ENCODE measurements at places on chromosomes 1 and 21.

- DNase-seq: peak; percentile 13
Measured at GRCh38 chr21:42614811-42615351, 38.5 kb upstream of the PDE9A start.

GRCh38 chr1:181430015-181430885, 53.1 kb upstream of the CACNA1E start:
- DNase-seq: no peak

GRCh38 chr1:37940299-37940947, 6.4 kb downstream of the INPP5B start:
- no peak for DNase-seq

- DNase-seq: no peak
Measured at GRCh38 chr1:7550261-7550865, 220.7 kb upstream of the VAMP3 start.

GRCh38 chr1:235806123-235806522, 60.6 kb downstream of the LYST start:
- no peak for DNase-seq

- no peak for DNase-seq
Measured at GRCh38 chr1:3799976-3800685, 3.8 kb upstream of the LRRC47 start.

GRCh38 chr1:50419907-50420677, 3.2 kb downstream of the DMRTA2 start:
- no peak for DNase-seq

DNA sequence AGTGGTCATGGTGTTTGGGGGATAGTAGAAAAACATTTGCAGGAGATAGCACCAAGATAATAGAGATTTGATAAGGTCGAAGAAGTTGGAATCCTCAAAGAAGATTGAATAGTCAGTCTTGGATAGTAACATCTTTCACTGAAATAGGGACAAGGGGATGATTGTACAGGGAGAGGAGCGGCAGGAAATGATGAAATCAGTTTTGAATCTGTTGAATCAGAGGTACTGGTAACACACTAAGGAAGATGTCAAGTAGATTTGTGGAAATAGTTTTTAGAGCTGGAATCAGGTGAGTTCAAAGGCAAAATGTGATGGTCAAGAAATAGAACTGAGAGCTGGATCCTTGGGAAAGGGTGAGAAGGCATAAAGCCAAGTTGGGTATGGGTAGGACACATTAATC, 26.5 kb downstream of the CAP1 start:
- DNase-seq: no peak

DNA sequence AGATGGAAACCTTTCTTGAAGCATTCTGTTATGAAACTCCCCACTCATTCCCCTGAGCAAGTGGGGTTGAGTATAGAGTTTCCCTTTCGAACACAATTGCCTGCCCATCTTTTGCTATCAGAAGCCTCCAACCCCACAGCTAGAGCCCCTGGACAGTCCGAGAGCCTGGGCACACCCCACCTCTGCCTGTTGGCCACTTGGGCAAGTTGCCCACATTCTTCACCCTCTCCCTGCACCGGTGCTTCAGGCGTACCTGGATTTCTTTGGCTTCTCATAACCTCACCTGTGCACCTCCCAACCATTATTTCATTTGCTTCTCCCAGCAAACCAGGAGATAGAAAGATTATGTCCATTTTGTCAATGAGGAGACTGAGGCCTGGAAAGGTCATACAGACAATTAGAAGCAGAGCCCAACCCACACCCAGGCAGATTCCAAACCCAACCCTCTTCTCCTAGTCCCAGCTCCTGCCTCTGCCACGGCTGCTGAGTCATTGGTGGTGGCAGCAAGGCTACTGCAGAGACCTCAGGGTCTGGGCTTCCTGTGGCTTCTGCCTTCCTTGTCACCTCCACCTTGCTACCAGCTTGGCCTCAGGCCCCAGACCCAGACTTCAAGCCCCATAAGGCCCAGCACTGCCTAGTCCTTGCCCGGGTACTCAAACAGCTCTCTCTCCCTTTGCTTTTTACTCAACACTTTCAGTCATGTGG, 118.7 kb upstream of the ZBTB40 start:
- no peak for DNase-seq

- DNase-seq: no peak
Measured at GRCh38 chr1:42302034-42302433, 33.0 kb downstream of the FOXJ3 start.

DNA sequence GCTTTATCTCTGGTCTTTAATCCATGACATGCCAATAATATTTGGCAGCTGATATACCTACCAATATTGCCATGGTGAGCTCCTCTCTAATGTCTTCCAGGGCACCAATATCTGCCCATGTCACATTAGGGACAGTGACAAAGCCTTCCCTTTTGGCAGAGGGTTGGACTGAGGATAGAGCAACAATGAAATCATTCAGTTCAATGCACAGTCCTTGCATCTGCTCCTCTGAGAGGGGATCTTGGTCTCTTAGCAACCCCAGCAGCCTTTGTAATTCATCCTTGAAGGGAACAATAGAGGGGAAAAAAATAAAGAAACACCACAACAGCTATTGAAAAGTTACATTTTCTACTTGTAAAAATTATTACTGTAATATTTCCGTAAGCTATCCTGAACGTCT, 42.3 kb downstream of the NVL start:
- no peak for DNase-seq

- DNase-seq: no peak
Measured at GRCh38 chr1:224127925-224128819, 14.3 kb downstream of the FBXO28 start.

DNA sequence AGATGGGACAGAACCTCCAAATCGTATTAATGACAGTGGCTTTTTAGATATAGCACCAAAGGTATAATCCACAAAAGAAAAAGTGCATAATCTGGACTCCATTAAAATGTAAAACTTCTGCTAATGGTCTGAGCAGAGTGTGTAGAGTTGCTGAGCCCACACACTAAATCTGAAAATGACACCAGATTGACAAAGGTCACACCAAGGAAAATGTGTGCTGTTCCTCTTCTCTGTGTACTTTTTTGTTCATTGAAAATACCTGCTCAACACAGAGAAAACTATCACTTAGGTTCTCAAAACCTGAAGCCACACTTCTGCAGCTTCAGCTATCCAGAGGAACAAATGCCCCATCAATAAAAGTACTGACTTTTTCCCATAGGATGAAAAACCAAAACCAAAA, 146.2 kb downstream of the AK5 start:
- DNase-seq: no peak

DNA sequence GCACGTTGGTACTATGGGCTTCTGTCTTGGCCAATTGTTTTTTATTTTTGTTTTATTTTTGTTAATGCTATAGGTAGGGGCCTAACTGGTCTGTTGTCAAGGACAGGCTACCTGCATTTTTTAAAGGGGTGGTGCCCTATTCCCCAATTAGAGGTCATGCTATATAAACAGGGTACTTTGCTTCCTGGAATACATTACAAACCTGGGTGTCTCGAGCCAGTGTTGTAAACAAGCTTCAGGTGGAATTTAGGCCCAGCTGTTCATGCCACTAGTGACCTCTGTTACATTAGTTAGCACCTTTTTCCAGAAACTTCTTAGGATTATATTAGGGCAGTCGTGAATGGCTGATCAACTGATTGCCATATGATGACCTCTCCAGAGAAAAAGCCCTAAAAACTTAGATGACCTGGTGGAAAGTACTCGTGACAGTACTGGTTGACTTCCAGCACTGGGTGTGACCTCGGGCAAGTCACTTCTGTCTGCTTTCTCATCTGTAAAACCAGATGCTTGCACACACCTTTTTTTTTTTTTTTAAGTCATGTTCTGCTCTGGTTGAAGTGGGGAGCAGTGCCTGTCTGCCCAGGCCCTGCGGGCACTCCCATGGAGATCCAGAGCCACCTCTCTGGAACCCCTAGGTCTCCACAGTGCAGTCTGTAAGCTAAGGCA, 46.5 kb downstream of the ELK4 start:
- DNase-seq: no peak

DNA sequence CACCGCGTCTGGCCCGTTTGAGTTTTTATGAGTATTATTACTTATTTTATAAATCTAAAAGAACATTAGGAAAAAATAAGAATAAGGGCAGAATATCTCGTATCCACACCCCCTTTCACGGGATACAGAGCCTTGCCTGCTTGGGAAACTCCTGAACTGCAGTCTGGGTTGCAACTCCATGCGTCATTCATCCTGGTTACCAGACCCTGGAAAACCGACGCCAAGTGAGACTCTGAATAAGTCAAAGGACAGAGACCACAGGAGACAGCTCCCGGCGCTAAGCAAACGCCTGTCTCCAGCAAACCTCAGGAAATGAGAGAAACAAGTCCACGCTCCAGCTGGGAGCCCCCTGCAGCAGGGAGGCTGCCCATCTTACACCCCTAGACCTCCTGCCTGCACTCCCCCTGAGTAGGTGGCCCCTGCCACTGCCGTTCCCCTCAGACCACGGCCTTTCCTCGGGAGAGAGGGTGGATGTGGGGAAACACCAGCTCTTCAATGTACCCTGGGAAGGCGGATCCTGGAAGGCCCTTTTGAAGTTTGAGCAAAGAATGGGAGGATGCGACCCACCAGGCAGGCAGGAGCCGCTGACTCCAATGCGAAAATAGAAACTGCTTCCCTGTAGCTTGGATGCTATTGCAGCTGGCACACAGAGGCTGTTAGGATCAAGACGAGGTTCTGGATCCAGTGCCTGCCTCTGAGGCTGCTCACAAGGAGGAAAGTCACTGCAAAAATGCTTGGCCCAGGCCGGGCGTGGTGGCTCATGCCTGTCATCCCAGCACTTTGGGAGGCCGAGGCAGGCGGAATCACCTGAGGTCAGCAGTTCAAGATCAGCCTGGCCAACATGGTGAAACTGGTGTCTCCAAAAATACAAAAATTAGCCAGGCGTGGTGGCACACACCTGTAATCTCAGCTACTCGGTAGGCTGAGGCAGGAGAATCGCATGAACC, 37.7 kb upstream of the GPR157 start:
- no peak for DNase-seq

DNA sequence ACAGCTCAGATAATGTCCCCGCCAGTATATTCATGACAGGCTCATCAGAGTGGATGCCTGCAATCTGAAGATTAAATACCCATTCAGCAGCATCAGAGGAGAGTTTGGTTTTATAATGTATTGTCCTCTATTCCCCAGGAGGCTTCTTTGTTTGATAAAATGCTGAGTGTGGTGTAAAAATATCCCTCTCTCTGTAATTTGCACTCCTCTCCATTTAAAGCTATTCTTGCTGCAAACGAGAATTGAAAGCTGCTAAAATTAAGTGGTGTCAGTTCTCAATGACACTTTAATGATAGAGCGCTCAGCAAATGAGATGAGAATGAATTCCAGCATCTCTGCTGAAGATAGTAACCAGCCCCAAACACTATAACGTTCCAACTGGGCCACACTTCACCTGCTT, 205.7 kb upstream of the RRP15 start:
- no peak for DNase-seq

- DNase-seq: no peak
Measured at GRCh38 chr1:44497422-44498170, 92.5 kb downstream of the RNF220 start.

- peak; percentile 68 for DNase-seq
Measured at GRCh38 chr1:34984793-34985608, at the start of gene TMEM35B. TMEM35B (minus strand) TSS chr1:34985347; CDS start chr1:34985305, 42 bp downstream.

DNA sequence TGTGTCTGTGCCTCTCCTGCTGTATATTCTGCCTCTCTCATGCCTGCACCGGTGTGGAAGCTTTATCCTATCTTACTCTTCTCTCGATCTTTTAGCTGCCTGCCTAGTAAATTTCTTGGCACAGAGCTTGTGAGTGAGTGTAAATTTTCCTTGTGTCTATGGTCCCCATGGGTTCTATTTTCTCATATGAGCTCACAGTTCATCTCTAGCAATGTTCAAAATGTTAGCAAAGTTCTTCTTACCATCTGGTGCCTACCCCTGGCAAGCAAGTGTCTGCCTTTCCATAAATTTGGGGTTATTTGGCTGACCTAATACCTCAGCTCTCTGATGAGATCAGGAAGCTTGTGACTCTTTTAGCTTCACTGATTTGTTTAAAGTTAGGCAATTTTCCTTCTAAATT, 572.1 kb upstream of the BRINP3 start:
- DNase-seq: no peak

GRCh38 chr1:14300991-14301703, 297.3 kb upstream of the KAZN start:
- no peak for DNase-seq

GRCh38 chr1:214123061-214123784, 135.4 kb downstream of the PROX1 start:
- no peak for DNase-seq

- DNase-seq: no peak
Measured at GRCh38 chr1:61322769-61323168, 240.4 kb downstream of the NFIA start.

DNA sequence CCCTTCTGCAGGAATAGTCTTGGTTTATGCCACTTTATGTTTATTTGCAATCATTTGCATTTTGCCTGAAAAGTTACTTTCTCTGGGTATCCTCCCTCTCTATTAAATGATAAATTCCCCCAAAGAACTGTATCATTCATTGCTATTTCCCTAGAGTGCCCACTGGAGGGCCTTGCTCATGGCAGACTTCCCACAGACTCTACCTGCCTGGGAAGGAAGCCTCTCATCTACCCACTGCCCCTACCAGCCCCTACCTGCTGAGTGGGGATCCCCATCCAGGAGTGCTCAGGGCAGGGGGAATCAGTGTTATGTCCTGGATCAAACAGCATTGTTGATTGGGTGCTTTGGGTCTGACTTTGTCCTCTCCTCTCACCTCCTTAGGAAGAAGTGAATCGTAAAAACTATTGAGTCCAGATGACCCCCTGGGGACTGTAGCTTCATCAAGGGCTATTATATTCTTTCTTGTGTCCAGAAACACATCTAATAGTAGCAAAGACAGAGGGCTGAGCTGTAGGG, 6.8 kb upstream of the LRRN2 start:
- DNase-seq: no peak

All from stimulated activated CD8-positive, alpha-beta memory T cell treated with anti-CD3 and anti-CD28 coated beads, Interleukin-7, amount 100 ng/mL, for 48 hours (primary cell).